ENCODE measurements at places on chromosomes 11 and 22.

DNA sequence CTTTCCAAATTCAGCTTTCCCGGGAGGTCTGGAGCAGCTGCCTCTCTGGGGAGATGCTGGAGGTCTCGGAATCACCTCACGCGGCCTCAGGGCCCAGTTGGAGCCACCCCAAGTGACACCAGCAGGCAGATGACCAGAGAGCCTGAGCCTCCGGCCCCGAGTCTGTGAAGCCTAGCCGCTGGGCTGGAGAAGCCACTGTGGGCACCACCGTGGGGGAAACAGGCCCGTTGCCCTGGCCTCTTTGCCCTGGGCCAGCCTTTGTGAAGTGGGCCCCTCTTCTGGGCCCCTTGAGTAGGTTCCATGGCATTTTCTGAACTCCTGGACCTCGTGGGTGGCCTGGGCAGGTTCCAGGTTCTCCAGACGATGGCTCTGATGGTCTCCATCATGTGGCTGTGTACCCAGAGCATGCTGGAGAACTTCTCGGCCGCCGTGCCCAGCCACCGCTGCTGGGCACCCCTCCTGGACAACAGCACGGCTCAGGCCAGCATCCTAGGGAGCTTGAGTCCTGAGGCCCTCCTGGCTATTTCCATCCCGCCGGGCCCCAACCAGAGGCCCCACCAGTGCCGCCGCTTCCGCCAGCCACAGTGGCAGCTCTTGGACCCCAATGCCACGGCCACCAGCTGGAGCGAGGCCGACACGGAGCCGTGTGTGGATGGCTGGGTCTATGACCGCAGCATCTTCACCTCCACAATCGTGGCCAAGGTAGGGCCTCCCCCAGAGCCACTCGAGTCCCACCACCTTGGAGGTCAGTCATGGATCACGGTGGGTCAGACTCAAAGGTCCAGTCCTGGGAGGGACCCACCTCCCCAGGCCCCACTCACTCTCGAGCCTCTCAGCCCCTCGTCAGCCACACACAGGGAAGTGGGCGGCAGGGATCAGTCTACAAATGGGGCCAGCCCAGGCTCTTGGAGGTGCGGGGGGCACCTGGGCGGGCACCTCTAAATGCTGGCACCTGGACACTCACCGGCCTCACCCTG, 525 bp downstream of the SLC22A12 start:
- no peak for DNase-seq

DNA sequence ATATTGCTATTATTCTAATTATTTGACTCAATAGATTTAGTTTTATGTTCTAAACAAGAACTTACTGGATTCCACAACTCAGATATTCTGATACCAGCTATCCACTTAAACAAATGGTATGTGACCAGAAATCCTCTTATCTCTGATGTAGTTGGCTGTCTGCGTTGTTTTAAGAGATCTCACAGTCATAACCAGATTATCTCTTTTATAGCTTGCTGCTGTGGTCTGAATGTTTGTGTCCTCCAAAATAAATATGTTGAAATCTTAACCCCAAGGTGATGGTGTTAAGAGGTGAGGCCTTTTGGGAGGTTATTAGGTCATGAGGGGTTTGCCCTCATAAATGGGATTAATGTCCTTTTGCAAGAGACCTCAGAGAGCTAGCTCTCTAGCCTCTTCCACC, 12.7 kb downstream of the ANKRD42 start:
- DNase-seq, result no peak

DNA sequence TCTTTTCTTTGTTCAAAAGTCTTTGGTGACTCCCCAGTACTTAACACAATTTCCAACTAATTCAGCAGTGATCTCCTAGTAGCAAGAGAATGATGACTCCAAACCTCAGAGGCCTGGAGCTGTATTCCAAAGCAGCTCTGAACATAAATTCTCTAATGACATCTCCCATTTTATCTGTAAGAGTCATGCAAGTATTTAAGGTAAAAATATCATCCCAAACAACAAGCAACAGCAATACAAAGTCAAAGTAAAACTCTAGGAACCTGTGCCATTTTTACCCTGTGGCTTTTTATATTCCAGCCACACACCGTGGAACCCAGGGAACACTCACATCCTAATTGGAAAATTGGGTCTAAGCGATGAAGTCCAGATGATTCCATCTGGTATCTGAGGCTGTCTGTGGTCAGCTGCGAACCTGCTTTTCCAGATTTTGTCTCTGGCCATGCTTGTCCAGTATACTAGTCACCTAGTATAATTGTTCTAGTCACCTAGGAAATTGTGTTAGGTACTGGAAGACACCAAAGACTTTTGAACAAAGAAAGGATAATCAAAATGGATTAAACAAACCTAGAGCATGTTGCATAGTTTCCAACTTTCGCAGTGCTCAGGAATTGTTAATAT, 92.3 kb upstream of the SLC25A18 start:
- DNase-seq, result no peak

GRCh38 chr11:134144744-134145143, 75.9 kb downstream of the JAM3 start:
- DNase-seq, result no peak

DNA sequence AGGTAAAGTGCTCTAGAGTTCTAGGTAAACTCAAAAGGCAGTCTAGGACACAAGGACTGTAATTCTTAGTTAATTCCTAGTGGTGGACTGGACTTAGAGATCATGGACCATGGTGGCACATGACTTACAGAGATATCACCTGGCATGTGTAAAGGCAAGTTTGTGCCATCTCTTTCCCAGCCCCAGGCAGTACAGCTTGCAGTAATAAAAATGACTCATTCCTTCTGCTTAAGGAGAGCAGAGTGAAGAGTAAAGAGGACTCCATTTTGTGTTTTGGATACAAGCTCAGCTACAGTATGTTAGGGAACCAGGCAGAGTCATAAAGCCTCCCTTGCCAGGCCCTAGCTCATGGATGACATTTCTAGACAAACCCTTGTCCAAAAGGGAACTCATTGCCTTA, 629.9 kb downstream of the JRKL start:
- DNase-seq, result no peak

GRCh38 chr11:79273781-79274180, 167.0 kb downstream of the TENM4 start:
- DNase-seq, result no peak

DNA sequence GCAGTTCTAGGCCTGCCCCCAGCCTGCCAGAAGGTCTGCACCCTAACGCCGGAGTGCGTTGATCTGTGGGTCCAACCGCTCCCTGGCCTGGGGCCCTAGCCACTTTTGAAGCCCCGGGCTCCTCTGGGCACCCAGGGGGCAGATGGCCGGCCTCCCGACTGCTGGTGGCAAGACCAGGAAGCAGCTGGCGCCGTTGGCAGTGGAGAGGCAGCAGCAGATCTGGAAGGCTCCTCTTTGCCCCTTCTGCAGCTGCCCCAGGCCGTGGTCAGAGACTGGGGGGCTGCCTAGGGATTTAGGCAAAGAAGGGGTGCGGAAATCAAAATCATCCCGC, 445 bp upstream of the VWCE start:
- DNase-seq, result no peak

DNA sequence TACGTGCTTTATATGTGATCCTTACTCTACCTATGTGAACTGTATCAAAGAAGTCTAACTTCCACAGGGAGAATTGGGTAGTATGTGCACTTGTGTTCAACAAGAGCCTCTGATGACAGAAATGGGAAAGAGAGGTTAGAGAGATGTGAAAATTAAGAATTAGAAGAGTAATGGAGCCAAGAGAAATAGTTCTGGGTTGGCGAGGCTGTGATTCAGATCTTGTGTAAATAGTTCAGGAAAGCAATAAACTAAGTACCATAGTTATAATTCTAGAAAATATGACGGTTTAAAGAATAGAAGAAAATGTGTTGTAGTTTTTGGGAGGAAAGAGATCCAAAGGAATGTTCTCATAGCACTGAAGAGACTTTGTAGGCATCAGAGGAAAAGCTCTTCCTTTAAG, 112.4 kb downstream of the ARHGAP42 start:
- no peak for DNase-seq

GRCh38 chr11:102469196-102469821, 16.7 kb upstream of the TMEM123 start:
- DNase-seq, result no peak

DNA sequence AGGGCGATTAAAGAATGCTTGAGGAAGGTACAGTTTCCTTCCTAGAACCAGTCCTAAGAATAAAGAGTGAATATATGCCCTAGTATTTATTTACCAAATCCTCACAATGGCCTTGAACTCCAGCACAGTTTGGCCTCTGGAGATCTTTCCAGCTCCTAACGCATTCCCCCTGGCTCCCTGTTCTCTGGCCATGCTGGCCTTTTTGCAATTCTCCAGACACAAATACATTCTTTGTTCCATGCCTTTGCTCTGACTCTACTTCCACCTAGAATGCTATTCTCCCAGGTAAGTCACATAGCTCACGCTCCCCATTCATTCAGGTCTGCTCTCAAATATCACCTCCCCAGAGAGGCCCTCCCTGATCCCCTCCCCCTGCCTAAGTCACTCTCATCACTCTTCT, 3.7 kb upstream of the DGKZ start:
- no peak for DNase-seq

- no peak for DNase-seq
These were observed 9.1 kb downstream of the SELENOO start for GRCh38 chr22:50209893-50210292.

GRCh38 chr22:30823015-30823370, 128.3 kb downstream of the OSBP2 start:
- DNase-seq, result no peak

DNA sequence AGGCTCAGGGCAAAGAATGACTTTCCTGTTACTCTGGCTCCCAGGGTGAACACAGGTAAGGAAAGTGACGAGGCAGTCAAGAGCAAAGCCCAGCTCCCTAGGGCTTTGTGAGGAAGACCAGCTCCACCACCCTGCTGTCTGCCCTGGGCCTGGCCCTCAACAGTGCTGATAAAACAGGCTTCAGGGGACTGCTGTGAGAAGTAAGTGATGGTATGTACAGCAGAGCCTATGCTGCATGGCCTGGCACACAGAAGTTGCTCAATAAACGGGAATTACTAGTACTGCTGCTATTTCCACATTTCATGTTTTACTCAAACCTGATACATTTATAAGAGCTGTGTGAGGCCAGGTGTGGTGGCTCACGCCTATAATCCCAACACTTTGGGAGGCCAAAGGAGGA, 50.3 kb downstream of the MICAL3 start:
- DNase-seq, result no peak

DNA sequence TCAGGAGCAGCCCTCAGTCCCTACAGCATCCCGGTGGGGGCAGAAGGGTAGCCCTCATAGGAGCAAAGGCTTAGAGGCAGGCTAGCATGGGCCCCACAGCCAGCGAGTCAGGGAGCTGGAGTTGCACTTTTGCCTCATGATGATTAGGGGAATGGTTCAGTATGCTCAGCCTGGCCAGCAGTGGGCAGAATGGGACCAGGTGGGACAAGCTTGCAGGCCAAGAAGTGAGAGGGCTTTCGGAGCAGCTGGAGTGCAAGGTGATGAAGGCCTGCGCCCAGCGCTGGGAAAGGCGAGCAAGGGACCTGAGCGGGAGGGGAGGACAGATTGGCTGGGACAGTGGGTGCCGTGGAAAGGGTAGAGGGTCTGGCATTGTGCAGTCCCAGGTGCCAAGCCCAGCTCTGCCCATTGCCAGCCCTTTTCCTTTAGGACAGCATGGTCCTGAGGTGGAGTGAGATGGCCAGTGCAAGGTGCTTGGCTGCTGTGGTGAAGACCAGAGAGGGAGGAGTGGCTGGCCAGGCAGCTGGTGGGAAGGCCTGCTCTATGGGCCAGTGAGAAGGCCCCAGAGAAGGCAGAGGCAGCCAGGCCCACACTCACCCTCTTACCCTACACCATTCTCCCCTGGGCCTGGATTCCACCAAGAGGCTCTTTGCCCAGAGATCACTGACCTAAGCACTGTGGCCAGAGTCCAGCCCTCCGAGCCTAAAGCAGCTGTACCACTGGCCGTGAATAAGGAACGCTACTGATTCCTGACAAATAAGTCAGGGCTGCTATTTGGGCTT, 47.9 kb upstream of the SUSD2 start:
- DNase-seq, result no peak

- DNase-seq, result no peak
These were observed 22.5 kb upstream of the EED start for GRCh38 chr11:86222081-86222480.

GRCh38 chr11:112355726-112356125, 95.1 kb upstream of the PLET1 start:
- DNase-seq, result peak; percentile 79

DNA sequence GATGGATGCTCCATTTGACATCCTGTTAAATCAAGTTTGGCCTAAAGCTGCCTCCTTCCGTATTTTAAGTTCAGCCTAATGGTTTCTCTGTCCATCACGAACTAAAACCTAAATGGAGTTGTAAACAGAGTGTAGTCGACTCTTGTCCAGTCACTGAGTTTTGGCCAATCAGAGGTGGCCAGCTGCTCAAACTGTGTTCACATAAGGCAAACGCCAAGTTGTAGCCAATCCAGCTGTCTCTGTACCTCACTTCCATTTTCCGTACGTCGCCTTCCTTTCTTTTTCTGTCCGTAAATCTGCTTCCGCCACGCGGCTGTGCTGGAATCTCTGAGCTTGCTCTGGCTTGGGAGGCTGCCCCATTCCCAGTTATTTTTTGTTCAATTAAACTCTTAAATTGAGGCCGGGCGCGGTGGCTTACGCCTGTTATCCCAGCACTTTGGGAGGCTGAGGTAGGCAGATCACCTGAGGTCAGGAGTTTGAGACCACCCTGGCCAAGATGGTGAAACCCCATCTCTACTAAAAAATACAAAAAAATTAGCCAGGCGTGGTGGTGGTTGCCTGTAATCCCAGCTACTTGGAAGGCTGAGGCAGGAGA, 20.7 kb upstream of the CARS1 start:
- no peak for DNase-seq

- DNase-seq, result no peak
These were observed 52.2 kb downstream of the BIRC2 start for GRCh38 chr11:102399189-102399588.

DNA sequence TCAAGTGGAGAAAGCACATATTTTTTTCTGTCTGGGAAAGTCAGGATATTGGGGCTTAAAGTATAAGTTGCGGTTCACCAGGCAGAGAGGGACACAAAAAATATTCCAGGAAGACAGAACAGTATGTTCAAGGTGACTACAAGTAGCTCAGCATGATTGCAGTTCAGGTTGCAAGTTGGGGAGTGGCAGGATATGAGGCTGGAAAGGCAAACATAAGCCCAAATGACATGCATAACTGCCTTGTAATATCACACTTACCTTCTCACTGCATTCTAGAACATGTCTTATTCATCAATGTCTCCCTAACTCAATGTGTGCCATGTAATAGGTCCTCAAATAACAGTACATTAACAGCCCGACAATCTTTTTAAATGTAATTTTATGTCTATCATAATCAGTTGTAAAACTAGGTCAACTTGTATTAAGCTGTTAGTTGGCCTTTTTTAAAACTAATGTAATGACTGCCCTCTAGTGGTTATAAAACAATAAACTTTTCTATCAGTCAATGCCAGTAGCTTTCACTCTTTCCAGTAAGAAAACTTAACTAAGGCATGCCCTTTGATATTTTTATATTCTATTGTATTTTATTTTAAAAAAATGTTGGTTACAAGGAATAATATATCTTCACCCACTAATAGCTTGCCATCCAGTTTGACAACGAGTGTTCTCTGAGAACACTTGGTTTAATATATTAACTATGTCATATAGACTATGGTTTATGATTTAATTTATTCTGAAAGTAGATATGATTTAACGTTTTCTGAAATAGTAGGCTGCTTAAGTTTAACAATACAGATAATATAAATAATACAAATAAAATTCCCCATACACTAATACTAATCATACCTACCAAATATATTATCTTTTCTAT, 39.4 kb upstream of the CFAP300 start:
- peak; percentile 68 for DNase-seq

Measured in NCI-H510A (cell line).